ENCODE measurements at places on chromosomes 4 and X. TPM values are rescaled to one million over a fixed set of nuclear protein-coding genes. Genes with fewer than 3 reads are reported as not detected.

The SEPTIN11 gene
- total RNA-seq: 73.3 TPM

GRCh38 chrX:107673933-107674479, 45.7 kb downstream of the PRPS1 start:
- peak overlapping the region; percentile 92 for H3K27ac ChIP-seq
- peaks cover 18% of the 10 kb centered on the region for H3K4me1 ChIP-seq
- no peak overlapping the region for H3K4me3 ChIP-seq
- H3K36me3 ChIP-seq: no peaks in the 10 kb centered on the region

- H3K27ac ChIP-seq: peak overlapping the region; percentile 100
- peaks cover 39% of the 10 kb centered on the region for H3K4me1 ChIP-seq
- H3K27me3 ChIP-seq: no peaks in the 10 kb centered on the region
- H3K4me3 ChIP-seq: peak overlapping the region; percentile 100
- DNase-seq: no peak
Observed at GRCh38 chr4:102826105-102826889, 1.1 kb downstream of the UBE2D3 start.

GRCh38 chrX:154313147-154313546, 17.6 kb downstream of the TKTL1 start:
- no peak overlapping the region for H3K4me3 ChIP-seq
- H3K36me3 ChIP-seq: no peaks in the 10 kb centered on the region
- H3K4me1 ChIP-seq: no peaks in the 10 kb centered on the region
- no peak overlapping the region for H3K27ac ChIP-seq

GRCh38 chr4:42568610-42569207, 88.2 kb downstream of the ATP8A1 start:
- H3K4me1 ChIP-seq: peaks cover 26% of the 10 kb centered on the region
- no peak overlapping the region for H3K4me3 ChIP-seq
- H3K27me3 ChIP-seq: no peaks in the 10 kb centered on the region
- H3K36me3 ChIP-seq: no peaks in the 10 kb centered on the region
- peak overlapping the region; percentile 64 for H3K27ac ChIP-seq

DNA sequence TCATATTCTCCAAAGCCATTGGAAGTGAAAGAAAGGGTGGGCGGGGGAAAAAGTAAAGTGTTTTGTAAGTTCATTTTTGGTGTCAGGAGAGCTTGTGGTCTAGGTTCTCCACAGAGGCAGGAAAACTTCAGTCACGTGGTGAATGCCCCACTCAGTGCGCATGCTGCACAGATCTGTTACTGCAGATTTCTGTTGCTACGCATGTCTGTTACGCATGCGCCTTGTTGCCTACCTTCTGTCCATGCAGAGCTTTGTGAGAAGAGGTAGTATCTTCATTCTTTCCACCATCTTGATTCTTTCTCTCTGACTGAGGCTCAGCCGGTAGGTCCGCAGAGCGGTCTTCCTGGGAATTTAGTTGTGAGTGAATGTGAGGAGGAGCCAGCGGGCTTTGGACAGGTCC, 15.1 kb upstream of the PAGE3 start:
- H3K4me3 ChIP-seq: no peak overlapping the region
- no peaks in the 10 kb centered on the region for H3K4me1 ChIP-seq
- no peaks in the 10 kb centered on the region for H3K27me3 ChIP-seq

DNA sequence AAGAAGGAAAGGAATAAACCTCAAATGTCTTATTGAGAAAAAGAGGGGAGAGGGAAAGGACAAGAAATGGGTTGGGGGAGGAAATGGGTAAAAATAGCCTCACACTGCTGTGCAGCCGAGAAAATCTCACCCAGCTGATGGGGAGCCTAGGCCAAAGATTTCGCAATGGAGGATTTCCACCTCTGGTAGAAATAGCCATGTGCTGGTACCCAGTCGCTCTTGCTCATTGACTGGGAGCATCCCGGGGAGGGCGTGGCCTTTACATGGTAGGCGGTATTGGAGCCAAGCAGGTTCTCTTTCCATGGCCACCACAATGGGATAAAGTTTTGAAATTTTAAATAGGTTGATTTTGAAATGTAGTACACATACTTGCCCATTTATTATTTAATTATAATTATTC, 255.1 kb upstream of the LDB2 start:
- no peak for DNase-seq
- no peak overlapping the region for H3K27ac ChIP-seq
- no peaks in the 10 kb centered on the region for H3K4me1 ChIP-seq

The TMPRSS11E gene
- not detected for total RNA-seq

- no peaks in the 10 kb centered on the region for H3K27me3 ChIP-seq
- no peak for DNase-seq
- H3K36me3 ChIP-seq: no peaks in the 10 kb centered on the region
- H3K4me1 ChIP-seq: no peaks in the 10 kb centered on the region
Observed at GRCh38 chr4:74433043-74433442, 11.9 kb upstream of the AREG start.

DNA sequence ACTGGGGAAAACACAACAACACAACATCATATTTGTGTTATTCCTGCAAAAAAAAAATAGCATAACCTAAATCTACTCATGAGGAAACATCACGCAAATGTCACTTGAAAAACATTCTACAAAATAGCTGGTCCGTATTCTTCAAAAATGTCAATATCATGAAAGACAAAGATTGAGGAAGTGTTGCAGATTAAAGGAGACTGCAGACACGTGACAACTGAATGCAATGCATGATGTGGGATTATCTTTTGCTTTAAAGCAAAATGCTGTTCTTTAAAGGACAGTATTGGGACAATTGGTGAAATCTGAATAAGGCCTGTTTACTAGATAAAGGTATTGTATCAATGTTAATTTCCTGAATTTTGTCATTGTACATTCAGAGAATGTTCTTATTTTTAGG, 157.7 kb downstream of the SMIM20 start:
- no peak overlapping the region for H3K27ac ChIP-seq
- no peak overlapping the region for H3K4me3 ChIP-seq
- no peaks in the 10 kb centered on the region for H3K36me3 ChIP-seq
- H3K4me1 ChIP-seq: no peaks in the 10 kb centered on the region
- DNase-seq: no peak
- H3K27me3 ChIP-seq: no peaks in the 10 kb centered on the region

DNA sequence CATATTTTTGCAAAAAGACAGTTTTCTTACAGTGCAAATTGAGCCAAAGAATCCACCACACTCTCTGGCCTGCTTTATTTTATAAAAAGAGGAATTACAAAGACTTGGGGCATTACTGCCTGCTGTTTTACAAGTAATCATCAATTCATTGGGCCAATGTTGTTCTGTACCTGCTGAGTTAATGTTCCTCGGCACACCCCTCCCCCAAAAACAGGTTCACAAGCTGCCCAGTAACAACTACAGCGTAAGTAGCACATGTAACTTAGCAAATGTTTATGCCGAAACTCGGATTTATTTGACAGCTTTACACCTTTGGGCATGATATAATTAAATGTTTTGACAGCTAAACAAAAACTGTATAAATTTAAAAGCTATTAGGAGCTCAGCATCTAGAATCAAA, 214.6 kb upstream of the MAB21L2 start:
- DNase-seq: no peak
- no peaks in the 10 kb centered on the region for H3K36me3 ChIP-seq
- no peak overlapping the region for H3K27ac ChIP-seq
- no peak overlapping the region for H3K4me3 ChIP-seq
- no peaks in the 10 kb centered on the region for H3K4me1 ChIP-seq

The GC gene
- total RNA-seq: 9.8 TPM

- no peaks in the 10 kb centered on the region for H3K36me3 ChIP-seq
- no peaks in the 10 kb centered on the region for H3K27me3 ChIP-seq
- H3K4me1 ChIP-seq: no peaks in the 10 kb centered on the region
Observed at GRCh38 chr4:14800977-14801376, 201.3 kb upstream of the CPEB2 start.
